Activated naive CD4-positive, alpha-beta T cell treated with anti-CD3 and anti-CD28 coated beads, Interleukin-2, amount 10 ng/mL, durations not matched to agents 5 hours and 36 hours (primary cell): ENCODE measurements at places on chromosomes 3 and 15. TPM values are rescaled to one million over a fixed set of nuclear protein-coding genes. Genes with fewer than 3 reads are reported as not detected.

MED12L gene
- 0.26 TPM for total RNA-seq

BDH1 gene
- 114 TPM for total RNA-seq

KBTBD8 gene
- total RNA-seq, result 9.3 TPM

SOX2 gene
- not detected for total RNA-seq

SCN10A gene
- not detected for total RNA-seq

DIS3L gene
- total RNA-seq, result 30.6 TPM

DGKG gene
- total RNA-seq, result 0.29 TPM

CYP19A1 gene
- total RNA-seq, result not detected

NSMCE3 gene
- 10.5 TPM for total RNA-seq

NR2E3 gene
- total RNA-seq, result not detected

SEMA3B gene
- 0.34 TPM for total RNA-seq

CCDC80 gene
- total RNA-seq, result not detected

ADAMTSL3 gene
- not detected for total RNA-seq

ACAP2 gene
- total RNA-seq, result 65.2 TPM

SUCLG2 gene
- 53.9 TPM for total RNA-seq

BLM gene
- 33.6 TPM for total RNA-seq

APBA2 gene
- 25.7 TPM for total RNA-seq

SYNPR gene
- not detected for total RNA-seq

C3orf20 gene
- 0.12 TPM for total RNA-seq

LTK gene
- 0.17 TPM for total RNA-seq

STRIT1 gene
- not detected for total RNA-seq

MKRN3 gene
- total RNA-seq, result 6.2 TPM

U2SURP gene
- 101 TPM for total RNA-seq

THBS1 gene
- 0.58 TPM for total RNA-seq

EFCC1 gene
- not detected for total RNA-seq

ILDR1 gene
- 0.10 TPM for total RNA-seq

CPLX3 gene
- total RNA-seq, result 0.12 TPM

POTEB2 gene
- total RNA-seq, result not detected

UCN2 gene
- not detected for total RNA-seq
